ENCODE measurements at places on chromosomes 11 and 22.

GRCh38 chr22:20615021-20615420 lies 107.6 kb downstream of the MED15 start:
- DNase-seq, result no peak

- peak; percentile 45 for DNase-seq
Observed at GRCh38 chr22:42977569-42977968, 37.4 kb downstream of the PACSIN2 start.

- no peak for DNase-seq
Observed at GRCh38 chr11:48101958-48102357, 114.7 kb upstream of the OR4B1 start.

DNA sequence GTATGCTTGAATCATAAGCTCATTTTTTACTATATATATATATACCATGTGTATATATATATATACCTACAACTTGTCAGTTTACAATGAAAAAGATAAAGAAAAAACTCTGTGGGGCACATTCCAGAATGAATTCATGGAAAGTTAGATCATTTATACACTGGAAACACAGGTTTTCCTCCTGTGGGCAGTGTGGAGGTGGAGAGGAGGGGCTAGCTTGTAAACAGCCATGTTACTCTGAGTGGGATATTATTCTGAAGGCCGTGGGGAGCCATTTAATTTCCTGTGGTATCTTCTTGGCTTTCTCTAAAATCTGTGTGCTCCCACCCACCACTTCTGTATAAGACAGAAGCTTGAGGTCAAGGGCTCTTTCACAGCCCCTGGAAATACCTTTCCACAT lies 273.4 kb upstream of the MTNR1B start:
- DNase-seq, result no peak

- peak; percentile 100 for DNase-seq
Observed at GRCh38 chr22:24996420-24996952, 44.0 kb downstream of the KIAA1671 start.

DNA sequence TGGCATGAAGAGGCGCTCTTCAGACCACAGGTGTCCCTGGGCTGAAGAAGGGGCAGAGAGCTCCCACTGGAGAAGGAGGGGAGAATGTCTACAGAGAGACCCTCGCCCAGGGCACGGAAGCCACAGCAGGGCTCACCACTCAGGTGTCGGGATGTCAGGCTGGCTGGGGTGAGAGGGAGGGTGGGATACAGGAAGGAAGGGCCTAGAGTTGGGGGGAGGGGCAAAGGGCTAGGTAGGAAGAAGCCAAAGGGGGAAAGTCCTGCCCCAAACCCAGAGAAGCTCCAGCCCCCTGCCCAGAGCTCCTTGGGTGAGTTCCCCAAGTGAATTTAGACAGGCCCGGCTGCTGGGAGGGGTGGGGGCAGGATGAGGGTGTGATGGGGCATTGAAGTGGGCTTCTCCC lies 232.0 kb downstream of the CEP164 start:
- no peak for DNase-seq

GRCh38 chr11:73397468-73398131 lies 21.4 kb downstream of the RELT start:
- no peak for DNase-seq

GRCh38 chr11:19552161-19552560 lies 160.5 kb upstream of the NAV2 start:
- no peak for DNase-seq

Data from islet precursor cell (in vitro differentiated cells).